ENCODE measurements at places on chromosomes 1 and 21.

DNA sequence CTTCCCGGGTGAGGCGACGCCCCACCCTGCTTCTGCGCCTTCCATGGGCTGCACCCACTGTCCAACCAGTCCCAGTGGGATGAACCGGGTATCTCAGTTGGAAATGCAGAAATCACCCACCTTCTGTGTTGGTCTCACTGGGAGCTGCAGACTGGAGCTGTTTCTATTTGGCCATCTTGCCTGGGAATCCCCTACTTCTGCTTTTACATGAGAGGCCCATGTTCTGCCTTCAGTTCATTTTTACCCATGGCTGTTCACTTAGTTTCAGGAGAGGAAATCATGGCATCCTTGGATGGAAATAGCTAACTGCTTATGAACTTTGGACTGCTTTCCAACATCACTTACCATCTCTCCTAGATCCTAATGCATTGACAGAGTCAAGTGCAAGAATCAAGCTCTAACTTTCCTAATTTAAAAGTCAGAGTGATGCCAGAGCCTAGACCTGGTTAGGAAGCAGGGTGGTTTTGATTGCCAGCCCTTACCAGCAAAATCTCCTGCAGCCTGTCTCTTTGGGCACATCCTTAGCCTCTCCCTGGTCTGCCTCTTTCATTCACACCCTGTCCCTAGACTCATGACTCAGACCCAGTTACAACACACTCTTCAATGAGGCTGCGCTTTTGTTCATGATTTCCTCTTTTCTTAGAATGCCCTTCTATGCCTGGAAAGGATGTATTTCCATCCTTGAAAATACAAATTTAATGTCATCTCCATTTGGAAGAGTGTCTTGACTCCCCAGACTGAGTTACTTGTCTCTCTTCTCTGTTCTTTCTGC, 137.2 kb downstream of the KCTD3 start:
- no peak for DNase-seq

DNA sequence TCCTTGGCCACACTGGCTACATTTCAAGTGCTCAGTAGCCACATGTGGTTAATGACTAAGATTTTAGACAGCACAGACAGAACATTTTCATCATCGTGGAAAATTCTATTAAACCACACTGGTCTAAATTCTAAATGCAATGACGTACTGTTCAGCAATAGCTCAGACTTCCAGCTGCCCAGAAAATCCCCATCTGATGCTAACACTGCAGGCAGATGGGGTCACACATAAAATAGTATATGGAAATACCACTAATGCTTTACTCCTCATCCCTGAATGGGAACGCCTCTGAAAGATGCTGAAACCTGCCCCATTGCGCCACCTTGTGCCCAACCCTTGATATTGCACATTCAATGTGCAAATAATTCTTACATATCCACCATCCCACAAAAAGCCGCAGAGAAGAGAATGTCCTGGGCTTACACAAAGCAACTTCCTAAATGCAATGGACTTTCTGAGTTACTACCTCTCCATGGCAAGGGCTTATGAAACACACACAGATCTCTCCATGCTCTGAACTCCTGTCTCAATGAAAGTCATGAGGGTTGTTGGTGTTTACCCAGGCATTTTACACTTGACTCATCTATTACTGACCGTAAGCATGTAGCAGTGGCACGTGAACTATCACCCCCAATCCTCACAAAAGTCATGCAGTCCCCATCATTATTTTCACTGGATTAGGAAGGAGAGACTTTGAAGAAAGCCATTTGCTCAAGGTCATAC, 20.3 kb upstream of the SLC5A9 start:
- peak; percentile 54 for DNase-seq

DNA sequence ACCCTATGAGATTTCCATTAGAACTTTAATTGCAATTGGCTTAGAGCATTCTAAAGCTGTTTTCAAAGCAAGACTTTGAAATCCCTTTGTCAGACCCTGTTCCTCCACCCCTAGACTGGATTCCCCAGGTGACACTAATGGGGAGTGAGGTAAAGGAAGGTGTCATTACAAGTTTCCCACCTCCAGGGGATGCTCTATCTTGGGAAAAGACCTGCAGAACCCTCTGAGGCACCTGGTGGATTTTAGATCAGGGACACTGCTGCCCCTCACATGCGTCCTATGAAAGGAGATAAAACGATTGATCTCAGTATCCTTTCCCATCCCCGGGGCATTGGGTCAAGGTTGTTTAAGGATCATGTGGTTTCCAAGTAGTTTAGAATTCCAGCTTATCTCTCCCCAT, 80.3 kb upstream of the RGS4 start:
- no peak for DNase-seq

DNA sequence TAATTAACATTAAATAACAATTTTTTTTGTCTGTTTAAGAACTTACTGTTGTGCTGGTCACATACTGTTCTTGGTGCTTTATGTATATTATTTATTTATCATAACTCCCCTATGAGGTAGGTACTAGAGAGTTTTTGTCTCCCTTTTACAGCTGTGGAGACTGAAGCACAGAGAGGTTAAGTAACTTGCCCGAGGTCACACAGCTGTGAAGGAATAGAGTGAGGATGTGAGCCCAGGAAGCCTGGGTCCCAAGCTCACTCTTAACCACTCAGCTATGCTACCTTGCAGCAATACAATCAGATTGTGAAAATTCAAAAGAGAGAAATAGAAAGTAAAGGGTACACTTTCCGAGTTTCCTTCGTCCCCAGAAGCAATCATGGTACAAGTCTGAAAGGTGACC, 35.6 kb upstream of the FHAD1 start:
- DNase-seq: no peak

GRCh38 chr21:32800056-32800455, 28.5 kb upstream of the PAXBP1 start:
- DNase-seq: no peak

DNA sequence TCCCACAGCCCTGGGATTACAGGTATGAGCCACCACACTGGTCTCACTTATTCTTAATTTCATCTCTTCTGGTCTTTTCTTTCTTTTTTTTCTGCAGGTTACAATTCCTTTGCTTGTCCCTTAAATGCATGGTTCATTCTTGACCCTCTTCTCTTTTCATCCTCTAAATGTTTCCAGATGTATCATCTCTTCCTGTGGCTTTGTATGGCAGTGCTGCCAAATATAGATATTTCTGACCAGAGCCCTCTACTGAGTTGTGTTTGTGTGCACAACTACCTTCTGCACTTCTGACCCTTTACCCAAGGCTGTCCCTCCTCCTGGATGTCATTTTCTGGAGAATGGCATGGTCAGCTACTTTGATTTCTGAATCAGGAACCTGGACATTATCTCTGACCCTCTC, 32.5 kb downstream of the OLFML3 start:
- no peak for DNase-seq
